Cerebellum (tissue), 4 donors: ENCODE measurements at places on chromosomes 2 and 18.

DNA sequence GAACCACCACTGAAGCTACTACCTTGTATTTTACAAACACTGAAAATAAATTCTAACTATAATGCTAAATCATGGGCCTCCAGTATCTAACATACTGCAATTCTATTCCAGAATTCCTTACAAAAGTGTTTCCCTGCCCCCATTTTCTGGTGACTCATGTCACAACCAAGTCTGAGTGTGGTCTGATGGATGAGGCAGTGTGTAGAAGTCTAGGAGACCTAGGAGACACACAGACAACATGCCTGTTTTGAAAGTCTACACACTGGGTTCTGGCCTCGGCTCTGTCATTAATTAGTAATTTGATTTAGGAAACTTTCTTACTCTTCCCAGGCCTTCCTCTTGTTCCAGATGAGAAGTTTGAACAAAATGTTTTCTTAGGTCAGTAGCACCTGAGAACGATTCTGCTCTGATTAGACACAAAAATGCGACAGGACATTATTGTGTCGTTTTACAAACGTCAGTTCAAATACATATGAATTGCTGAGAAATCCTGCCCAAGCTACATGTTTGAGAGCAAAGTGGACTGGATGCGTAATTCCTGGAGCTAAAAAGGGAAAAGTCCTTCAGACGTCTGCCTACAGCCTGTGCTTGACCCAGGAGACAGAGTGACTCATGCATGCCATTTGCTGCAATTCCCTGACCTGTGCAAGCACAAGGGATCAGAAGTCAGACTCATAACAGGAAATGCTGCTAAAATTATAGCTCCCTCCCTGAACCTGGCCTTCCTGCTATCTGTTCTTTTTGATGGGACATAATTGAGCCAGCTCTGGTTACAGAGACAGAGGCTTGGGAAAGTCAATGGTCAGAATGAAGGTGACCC lies 494.4 kb downstream of the SOX11 start:
- DNase-seq, result no peak

GRCh38 chr2:65714866-65715265 lies 282.5 kb upstream of the SPRED2 start:
- DNase-seq, result no peak

DNA sequence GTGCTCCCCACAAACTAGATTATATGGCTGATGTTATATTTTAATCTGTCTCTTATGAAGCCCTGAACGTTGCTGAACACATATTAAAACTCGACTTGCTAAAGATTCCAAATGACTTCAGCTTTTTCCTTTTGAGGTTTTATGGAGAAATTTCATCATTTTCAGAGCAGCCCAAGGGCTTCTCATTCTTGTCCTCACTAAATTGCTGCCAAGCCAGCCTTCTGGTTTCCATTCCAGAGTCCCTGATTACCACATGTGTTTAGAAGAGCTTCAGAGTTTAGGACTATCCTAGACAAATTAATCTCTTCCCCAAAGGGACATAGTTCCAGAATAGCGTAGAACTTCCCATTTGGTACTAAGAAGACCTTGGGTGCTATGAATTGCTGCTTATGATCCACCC lies 77.8 kb upstream of the CCDC195 start:
- DNase-seq, result no peak

DNA sequence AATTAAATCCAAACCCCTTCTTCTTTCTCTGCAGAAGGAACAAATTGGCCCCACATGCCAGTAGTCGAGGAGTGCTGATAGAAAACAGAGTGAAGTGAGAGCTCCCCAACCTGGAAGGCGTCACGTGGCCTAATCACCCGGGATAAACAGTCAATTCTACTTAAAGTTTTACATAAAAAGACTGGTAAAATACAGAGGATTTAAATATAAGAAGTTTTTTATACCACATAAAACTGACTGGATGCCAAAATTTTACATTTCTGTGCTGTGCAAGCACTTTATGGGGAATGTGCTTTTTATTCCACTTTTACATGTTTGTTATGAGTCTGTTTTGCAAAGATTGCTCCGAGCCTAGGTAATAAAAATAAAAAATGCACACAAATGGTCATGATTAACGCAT lies 1586.8 kb upstream of the ACVR2A start:
- DNase-seq, result no peak

DNA sequence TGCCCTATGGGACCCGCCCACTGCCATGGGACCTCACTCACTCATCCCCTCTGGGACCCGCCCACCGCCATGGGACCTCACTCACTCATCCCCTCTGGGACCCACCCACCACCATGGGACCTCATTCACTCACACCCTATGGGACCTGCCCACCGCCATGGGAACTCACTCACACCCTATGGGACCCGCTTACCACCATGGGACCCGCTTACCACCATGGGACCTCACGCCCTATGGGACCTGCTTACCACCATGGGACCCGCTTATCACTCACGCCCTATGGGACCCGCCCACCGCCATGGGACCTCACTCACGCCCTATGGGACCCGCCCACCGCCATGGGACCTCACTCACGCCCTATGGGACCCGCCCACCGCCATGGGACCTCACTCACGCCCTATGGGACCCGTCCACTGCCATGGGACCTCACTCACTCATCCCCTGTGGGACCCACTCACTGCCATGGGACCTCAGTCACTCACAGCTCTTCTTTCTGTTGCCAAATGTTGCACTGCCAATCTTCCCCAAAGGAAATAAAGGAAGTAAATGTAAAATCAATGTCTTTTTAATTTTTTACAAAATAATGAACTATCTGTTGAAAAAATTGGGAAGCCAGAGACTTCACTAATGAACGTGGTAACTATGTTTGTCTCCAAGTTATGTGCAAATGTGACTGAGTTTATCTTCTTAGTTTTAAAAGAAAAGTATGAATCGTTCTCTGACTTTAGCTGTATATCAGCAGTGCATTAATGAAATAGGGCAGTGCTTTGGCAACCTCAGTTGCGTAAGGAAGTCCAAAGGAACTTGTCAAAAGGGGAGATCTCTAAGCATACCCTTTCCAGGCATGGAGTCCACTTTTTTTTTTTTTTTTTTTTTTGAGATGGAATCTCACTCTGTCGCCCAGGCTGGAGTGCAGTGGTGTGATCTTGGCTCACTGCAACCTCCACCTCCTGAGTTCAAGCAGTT lies 101.5 kb upstream of the MGAT5 start:
- no peak for DNase-seq

DNA sequence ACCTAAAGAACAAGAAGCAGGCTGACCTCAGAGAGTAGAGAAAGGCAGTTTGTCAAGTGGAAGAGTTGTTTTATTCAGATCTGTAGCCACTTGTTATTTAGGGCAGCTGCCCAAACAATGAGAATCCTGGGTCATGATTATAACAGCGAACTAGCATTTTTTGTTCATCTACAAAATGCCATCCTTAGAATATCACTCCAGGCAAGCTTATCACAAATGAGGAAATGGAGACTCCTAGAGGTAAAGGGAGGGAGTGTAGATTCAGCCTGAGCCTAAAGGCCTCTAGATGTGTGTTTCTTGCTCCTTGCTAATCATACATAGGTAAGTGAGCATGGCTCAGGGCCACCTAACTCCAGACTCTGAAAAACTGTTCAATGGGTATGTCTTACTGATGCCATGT lies 126.1 kb downstream of the HNMT start:
- DNase-seq, result peak; percentile 8

GRCh38 chr18:58403799-58404455 lies 225.0 kb downstream of the ALPK2 start:
- DNase-seq, result no peak

DNA sequence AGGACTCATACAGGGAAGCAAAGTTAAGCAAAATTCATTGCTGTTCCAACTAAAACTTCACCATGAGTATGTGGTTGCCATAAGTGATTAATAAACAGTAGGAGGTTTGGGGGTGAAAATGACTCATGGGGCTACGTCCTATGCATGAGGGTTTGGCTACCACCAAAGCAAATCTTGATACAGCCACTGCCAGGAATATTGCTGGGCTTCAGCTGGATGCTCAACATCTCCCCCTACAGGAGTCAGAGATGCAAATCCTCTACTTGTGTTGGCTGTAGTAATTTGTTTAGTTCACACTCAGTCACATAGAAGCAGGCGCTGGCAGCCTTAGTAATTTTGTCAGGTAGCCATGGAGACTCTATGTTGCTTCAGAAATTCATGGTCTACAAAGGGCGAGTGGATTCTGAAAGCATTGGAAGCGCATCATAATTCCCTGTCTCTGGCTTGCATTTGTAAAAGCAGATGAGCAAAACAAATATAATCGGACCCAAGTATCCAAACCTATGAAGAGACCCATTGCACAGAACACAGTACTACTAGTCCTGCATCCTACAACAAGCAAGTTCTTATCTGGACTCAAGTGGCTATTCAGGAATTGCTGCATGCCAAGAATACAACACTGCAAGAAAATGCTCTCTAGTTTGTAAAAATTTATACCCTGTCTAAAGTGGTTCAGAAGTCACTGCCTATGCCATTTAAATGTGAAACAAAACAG lies 76.0 kb downstream of the CD28 start:
- DNase-seq, result peak; percentile 4

- no peak for DNase-seq
Observed at GRCh38 chr2:179447839-179448447, 183.3 kb upstream of the SESTD1 start.

DNA sequence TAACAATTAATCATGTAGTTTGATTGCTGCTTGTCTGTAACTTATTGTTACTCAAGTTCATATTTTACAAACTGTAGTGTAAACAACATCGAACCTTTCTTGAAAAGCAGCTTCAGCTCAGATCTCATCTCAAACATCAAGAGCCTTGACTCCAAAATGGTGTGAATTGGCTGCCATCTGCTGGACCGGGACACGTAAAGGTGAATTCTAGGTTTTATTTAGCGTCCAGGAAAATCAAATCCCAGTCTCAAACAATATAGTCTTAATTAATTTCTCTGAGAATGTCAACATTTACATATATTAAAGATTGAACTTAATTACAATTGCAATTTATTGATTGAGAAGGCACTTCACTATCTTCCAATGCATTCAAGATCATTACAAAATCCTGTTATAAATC lies 453.0 kb downstream of the GALR1 start:
- peak; percentile 7 for DNase-seq

- no peak for DNase-seq
Observed at GRCh38 chr2:96824079-96824870, 8.2 kb downstream of the CNNM3 start.

DNA sequence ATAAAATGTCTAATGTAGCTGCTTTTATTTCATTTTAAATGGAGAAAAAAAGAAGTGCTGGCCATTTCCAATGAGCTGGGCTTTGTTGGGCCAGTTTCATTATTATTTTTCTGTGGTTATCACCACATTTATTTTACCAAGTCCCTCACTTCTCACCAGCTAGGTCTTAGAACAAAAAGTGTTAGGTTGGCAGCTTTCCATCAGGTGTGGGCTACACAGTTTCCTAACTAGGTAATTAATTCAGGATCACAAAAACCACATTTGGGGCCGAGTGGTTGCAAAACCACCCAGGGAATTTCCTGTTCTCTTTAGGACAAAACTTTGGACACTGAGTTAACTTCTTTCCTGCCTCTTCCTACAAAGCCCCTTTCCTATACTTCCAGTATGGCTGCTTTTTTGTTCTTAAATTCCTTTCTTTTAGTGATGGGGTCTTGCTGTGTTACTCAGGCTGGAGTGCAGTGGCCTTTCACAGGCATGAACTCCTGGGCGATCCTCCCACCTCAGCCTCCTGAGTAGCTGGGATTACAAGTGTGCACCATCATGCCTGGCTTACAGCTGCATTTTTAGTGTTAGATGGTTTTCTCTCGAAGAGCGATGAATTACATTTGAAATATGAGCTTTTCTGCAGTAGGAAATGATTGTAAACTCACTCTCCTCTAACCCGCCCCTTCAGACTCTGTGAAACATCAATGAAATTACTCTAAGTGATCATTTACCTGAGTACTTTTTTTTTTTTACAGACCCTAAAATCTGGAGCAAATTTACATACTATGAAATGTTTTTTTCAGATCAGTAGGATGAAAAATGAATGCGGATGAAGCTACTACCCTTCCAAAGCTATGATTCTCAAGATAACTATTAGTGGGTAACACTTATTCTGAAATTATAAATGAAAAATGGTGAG lies 2.6 kb upstream of the ZFP36L2 start:
- DNase-seq, result no peak

DNA sequence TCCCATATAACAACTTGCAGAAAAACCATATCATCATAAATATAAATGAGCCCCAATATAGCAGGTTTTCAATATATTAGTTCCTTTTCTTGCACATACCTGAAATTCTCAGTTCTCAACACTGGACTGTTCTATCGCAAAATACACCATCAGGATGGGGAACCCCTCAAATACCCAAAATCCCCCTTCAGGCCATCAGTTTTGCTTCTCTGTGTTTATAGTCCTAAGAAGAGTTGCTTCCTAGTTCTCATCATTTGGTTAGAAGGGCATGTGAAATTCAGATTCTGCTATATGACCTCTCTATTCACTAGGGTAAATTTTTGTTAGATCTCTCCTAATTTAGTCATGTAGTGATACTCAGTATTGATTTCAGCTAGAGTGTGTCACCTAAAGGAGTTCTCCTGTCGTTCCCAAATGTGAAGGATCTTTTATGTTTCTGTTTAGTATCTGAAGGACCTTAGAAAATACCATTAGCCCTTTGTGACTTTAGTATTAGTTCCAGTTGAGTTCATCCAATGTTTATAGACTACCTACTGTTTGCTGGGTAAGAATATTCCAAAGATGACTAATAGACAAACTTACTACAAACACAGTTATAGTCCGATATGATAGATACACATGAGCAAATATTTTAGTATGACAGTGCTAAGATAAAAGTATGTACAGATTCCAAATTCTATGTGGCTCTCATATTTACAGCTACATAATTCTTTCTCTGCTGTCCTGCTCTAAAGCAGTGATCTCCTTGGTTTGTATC lies 115.8 kb downstream of the TTC27 start:
- no peak for DNase-seq

- no peak for DNase-seq
Observed at GRCh38 chr2:237723023-237723422, 75.6 kb upstream of the RBM44 start.

- DNase-seq, result no peak
Observed at GRCh38 chr2:108605947-108606346, 71.7 kb downstream of the LIMS1 start.

DNA sequence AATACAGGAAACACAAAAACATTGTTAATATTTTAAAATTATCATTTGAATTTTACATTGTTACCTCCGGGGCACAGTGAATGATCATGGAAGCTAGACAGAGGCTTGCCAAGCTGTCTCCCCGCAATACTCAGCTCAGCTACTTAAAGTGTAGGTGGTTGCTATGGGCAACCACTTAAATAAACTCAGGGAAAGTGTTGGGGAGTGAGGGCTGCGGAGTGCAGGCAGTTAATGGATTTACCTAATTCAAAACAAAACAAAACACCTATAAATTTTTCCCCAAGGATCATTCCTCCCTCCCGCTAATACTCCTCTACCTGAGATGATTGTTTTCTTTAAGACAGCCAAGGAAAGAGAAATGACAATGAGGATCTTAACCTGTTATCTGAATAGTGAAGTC lies 349.5 kb downstream of the TGIF1 start:
- DNase-seq, result no peak

GRCh38 chr2:11784280-11784679 lies 37.8 kb downstream of the LPIN1 start:
- DNase-seq, result no peak

- DNase-seq, result peak; percentile 68
Observed at GRCh38 chr2:179264368-179265081, at the start of gene SESTD1. TSS of gene SESTD1 (minus strand) at chr2:179264832. CDS start at chr2:179191841, 72,991 bp downstream.
